ENCODE measurements at places on chromosomes 2 and 18. TPM values are rescaled to one million over a fixed set of nuclear protein-coding genes. Genes with fewer than 3 reads are reported as not detected.

GRCh38 chr2:26139269-26140183 lies 33.4 kb upstream of the GAREM2 start:
- no peaks in the 10 kb centered on the region for H3K4me1 ChIP-seq
- H3K36me3 ChIP-seq, result peaks cover 27% of the 10 kb centered on the region
- no peak overlapping the region for H3K4me3 ChIP-seq
- H3K27ac ChIP-seq, result no peak overlapping the region
- no peaks in the 10 kb centered on the region for H3K27me3 ChIP-seq

DNA sequence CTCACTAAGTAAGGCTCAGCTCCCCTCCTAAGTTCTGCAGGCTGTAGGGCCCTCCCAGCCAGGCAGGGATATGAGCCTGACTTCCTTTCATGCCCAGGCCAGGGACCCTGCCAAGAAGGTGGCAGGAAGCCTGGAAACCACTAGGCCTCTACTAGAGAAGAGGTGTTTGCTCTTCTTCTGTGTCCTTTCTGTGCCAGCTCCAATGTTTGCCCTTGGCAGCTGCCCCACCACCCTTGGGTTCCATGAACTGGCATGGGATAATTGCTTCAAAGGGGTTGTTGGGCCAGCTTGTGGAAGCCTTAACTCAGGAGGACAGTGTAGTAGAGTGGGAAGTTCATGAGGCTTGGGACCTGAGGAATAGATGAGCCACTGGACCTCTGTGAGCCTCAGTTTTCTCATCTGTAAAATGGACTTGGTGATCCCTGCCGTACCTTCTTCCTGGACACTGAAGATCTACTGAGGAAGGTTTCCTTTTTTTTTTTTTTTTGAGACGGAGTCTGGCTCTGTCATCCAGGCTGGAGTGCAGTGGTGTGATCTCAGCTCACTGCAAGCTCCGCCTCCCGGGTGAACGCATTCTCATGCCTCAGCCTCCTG lies 3.9 kb downstream of the SLC35F6 start:
- H3K27me3 ChIP-seq, result no peaks in the 10 kb centered on the region
- peaks cover 16% of the 10 kb centered on the region for H3K36me3 ChIP-seq
- no peak overlapping the region for H3K27ac ChIP-seq

- H3K27me3 ChIP-seq, result peaks cover 2% of the 10 kb centered on the region
- no peak overlapping the region for H3K27ac ChIP-seq
- no peak overlapping the region for H3K4me3 ChIP-seq
- H3K4me1 ChIP-seq, result no peaks in the 10 kb centered on the region
- DNase-seq, result no peak
These were observed 77.1 kb downstream of the SUMO1 start for GRCh38 chr2:202161151-202161835.

DNA sequence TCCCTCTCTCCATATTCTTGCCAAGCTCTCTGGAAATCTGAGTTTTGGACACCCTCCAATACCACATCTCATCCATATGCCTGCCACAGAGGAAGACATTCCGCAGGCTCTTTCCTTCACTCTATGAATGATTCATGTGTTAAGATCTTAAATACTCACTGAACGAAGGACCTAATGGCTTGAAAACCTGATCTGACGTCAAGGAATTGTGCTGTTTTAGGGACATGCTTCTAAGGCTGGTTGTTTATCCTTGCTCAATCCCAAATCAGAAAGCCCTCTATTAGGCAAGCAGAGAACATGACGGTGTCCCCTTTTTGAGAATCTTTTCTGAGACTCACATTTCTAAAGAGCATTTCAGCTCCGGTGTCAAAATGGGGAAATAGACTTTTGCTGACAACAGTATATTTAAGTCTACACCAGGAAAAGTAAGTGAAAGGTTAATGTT lies 83.7 kb upstream of the GALNT5 start:
- no peaks in the 10 kb centered on the region for H3K36me3 ChIP-seq
- DNase-seq, result no peak
- no peak overlapping the region for H3K27ac ChIP-seq
- no peak overlapping the region for H3K4me3 ChIP-seq

- DNase-seq, result no peak
- H3K27me3 ChIP-seq, result peaks cover 53% of the 10 kb centered on the region
- H3K4me1 ChIP-seq, result peaks cover 19% of the 10 kb centered on the region
- H3K4me3 ChIP-seq, result no peak overlapping the region
These were observed 4.0 kb downstream of the GATA6 start for GRCh38 chr18:22173221-22173927.

DNA sequence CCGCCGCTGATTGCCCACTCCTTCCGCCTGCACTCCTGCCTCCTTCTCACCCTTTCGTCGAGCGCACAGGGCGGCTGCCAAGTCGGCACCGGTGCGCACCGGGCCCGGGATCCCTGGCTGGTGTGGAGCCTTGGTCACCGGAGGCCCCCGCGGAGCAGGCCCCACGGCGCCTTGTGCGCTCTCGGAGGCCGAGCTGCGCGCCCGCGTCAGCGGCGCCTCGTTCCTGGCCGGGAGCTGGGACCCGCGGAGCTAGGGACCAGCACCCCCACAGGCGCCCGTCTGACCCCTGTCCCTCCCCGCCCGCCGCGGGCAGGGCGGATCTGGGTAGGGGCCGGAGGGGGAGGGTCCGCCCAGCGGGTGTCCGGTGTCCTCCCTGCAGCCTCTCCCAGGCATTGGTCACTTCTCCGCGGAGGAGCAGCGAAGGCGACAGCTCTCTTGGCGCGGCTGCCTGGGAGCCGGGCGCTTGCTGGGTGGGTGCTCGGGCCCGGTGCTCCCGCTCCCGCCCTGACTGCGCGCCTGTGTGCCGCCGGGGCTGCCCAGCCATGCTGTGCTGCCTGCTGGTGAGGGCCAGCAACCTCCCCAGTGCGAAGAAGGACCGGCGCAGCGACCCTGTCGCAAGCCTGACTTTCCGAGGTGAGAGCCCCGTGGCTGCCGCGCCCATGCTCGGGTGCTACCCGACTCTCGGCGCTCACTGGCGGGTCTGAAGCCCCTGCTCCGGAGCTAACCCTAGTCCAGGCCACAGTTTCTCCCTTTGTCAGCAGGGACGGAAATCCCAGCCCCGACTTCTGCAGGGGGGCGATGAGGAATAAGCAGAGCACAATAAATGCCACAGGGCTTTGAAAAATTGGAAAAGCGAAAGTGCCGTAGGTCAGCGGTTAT lies 13.2 kb downstream of the DYSF start:
- no peak for DNase-seq
- H3K27ac ChIP-seq, result no peak overlapping the region
- H3K36me3 ChIP-seq, result no peaks in the 10 kb centered on the region
- H3K4me1 ChIP-seq, result peaks cover 9% of the 10 kb centered on the region

DNA sequence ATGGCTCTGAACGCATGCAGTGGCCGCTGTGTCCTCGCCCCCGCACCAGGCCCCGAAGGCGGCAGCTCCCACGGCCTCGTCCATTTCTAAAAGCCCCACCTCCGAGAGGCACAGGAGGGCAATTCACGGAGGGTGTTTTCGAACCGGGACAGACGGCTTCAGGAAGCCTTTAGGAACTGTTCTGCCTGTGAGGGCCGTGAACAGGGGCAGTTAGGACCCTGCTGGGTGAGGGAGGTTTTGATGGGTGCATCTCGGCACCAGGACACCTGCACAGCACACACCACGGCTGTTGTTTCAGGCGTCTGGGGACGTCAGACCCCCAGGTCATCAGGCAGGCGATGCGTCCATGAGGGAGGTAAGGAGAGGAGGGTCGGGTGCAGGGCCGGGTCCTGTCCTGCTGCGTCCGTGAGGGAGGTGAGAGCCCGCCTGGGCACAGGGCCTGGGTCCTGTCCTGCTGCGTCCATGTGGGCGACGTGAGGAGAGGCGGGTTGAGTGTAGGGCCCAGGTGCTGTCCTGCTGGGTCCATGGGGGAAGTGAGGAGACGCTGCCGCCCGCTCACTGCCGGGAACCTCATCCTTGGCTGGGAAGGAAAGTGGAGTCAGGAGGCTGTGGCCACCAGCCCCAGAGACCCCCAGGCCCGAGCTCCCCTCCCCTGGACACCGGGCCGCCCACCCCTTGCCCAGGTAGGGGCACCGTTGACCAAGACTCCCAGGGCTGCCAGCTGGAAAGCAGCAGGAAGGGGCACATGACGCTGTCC lies 25.5 kb upstream of the KCNG2 start:
- no peak for DNase-seq
- peaks cover 2% of the 10 kb centered on the region for H3K36me3 ChIP-seq
- no peak overlapping the region for H3K4me3 ChIP-seq
- no peak overlapping the region for H3K27ac ChIP-seq
- H3K4me1 ChIP-seq, result no peaks in the 10 kb centered on the region

- peaks cover 46% of the 10 kb centered on the region for H3K36me3 ChIP-seq
- H3K27me3 ChIP-seq, result no peaks in the 10 kb centered on the region
- DNase-seq, result no peak
- no peak overlapping the region for H3K4me3 ChIP-seq
- H3K4me1 ChIP-seq, result peaks cover 3% of the 10 kb centered on the region
- H3K27ac ChIP-seq, result no peak overlapping the region
These were observed 39.7 kb downstream of the EPB41L5 start for GRCh38 chr2:120052597-120052996.

The SDC1 gene
- not detected for total RNA-seq

The TMEM37 gene
- 0.37 TPM for total RNA-seq

The SLC19A3 gene
- not detected for total RNA-seq

The WDPCP gene
- total RNA-seq, result 12.9 TPM

The OXER1 gene
- 2.1 TPM for total RNA-seq

The CREG2 gene
- total RNA-seq, result not detected

Data from activated B cell treated with CpG ODN at 0.5 μM for 24 hours (primary cell).